ENCODE measurements at places on chromosomes 4 and X. TPM values are rescaled to one million over a fixed set of nuclear protein-coding genes. Genes with fewer than 3 reads are reported as not detected.

Gene GAGE12H
- total RNA-seq, result not detected

Gene CPLX1
- not detected for total RNA-seq

Gene FGFBP1
- total RNA-seq, result not detected

Gene NLGN3
- 0.18 TPM for total RNA-seq

Gene DCLK2
- 5.8 TPM for total RNA-seq

Gene MAGEA2B
- not detected for total RNA-seq

Gene EGF
- total RNA-seq, result 0.43 TPM

Gene IL3RA
- total RNA-seq, result 0.09 TPM

Gene KIAA1210
- not detected for total RNA-seq

Gene STEEP1
- 40.2 TPM for total RNA-seq

Gene ACE2
- total RNA-seq, result under 0.01 TPM

Gene MAGEA9
- not detected for total RNA-seq

Gene KLHL13
- 39.1 TPM for total RNA-seq

Gene TEX13C
- total RNA-seq, result not detected

Gene SLITRK4
- total RNA-seq, result under 0.01 TPM

Gene TMEM271
- total RNA-seq, result not detected

Gene PGRMC1
- 133 TPM for total RNA-seq

Gene ARL13A
- total RNA-seq, result not detected

Gene FANCB
- total RNA-seq, result 4.6 TPM

Gene STPG2
- total RNA-seq, result 0.14 TPM

Gene PSAPL1
- not detected for total RNA-seq

Gene TSC22D3
- 29.7 TPM for total RNA-seq

Gene SLC7A11
- total RNA-seq, result 69.1 TPM

Gene ADH5
- 293 TPM for total RNA-seq

Gene NRK
- total RNA-seq, result 2.1 TPM

Gene HTN1
- not detected for total RNA-seq

Gene LEF1
- 0.14 TPM for total RNA-seq

Measured in smooth muscle cell of bladder (primary cell).